HCEC 1CT (cell line): ENCODE measurements at places on chromosomes 3 and 15.
A peak's percentile ranks its signal among the peaks of the same experiment; 100 is the strongest.

- DNase-seq: peak; percentile 36
These were observed 75.7 kb downstream of the ITGB5 start for GRCh38 chr3:124811436-124811835.

DNA sequence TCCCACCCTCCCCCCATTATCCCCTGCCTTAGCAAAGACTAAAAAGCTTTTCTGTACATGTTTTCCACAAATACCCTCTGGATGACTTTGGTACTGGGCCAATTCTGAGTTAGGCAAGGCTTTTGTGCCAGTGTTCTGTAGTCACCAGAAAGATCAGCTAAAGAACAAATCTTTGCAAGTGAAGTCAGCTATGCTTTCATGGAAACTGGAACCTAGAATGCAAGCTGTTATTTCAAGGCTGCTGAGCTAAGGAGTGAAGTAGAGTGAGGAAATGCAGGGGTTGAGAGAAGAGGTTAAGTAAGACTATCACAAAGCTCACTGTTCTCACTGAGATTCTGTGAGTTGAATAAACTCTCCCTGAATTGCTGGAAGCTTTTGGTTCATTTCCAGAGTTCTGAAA, 107.8 kb upstream of the CNTN3 start:
- no peak for DNase-seq

DNA sequence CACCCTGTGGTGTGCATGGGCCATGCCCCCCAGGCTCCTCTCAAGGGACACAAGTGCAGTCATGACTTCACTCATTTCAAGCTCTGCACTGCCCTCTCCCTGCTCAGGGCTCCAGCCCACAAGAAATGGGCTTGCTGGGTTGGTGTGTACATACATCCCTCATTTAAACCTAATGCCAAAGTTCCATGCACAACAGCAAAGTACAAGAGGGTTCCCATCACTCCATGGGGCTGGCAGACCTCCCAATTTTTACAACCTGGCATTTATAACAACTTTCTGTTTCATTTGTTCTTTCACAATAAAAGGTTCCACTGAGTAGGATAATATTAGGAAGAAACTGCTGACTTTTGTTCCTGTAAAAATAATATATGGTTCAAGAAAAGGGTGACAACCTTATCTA, 54.3 kb downstream of the HERC2 start:
- no peak for DNase-seq

DNA sequence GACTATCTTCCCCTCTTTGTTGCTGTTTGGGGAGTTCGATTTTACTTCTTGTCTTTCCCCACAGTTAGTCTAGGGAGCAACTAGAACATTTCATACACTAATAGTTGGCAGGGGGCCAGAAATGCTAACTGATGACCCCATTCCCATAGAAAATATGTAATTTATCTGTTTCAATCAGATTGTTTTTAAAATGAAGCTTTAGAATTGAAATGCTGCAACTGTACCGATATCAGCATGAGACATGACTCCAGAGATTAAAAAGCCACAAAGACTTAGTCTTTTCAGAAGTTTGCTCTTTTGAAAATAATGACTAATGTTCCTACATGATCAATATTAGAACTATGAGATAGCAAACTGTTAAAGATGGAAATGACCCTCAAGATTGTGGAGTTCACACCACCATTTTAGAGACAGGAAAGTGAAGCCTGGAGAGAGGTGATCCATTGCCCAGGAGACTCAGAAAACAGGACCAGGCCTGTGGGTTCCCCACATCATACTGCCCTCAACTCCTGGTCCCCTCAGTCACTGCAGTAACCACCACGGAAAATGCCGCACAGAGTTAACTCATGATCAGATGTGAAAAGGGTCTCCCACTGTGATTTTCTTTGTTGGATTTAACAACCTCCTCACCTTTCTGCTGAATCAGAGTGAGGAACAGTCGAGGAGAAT, 130.3 kb downstream of the CHDH start:
- DNase-seq: no peak

DNA sequence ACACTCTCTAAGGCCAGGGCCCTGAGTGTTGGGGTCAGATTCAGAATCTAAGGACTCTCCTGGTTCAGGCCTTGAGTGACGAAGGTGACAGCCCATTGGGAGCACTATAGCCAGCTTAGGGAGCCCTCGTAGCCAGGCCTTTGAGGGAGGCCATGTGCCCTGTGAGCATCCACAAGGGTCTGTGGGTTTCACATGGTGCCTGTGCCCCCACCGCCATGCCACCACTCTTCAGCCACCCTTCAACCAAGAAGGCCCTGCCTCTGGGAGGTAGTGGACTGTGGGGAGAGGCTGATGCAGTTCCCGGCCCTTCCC, 37.5 kb downstream of the TSPAN3 start:
- no peak for DNase-seq

DNA sequence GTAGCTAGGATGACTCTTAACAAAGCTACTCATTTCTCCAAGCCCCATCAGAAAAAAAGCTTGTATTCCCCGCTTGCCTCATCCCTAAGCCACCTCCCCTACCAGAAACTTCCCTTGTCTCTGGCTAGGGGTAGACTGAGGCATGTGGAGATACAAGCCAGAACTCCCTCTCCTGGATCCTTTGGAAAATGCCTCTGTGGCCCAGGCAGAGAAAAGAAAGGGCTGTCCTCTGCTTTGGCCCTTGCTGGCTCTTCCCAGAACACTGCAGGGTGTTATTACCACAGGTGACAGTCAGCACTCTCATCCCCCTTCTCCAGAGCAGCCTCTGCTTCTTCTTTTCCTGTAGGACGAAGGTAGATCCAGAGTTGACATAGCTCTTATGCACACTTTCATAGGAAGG, 15.2 kb downstream of the RMDN3 start:
- no peak for DNase-seq

DNA sequence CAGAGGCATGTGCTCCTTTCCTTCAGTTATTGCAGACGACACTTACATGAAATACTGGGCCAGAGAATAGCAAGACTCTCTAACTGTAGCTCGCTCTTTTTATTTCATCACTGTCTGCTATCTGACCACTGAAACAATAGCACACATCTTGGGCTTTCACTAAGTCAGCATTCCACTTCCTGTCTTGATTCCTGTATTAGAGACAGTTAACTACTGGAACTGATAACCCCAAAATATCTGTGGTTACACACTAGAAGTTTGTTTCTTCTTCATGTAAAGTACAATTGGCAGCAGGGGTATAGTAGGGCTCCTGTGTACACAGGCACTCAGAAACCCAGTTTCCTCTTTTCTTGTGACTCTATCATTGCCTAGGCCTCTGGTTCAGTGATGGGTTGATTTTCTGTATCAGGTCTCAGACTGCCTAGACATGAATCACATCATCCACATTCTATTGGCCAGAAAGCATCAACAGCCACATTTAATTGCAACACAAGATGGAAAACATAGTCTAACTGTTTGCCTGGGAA, 230.2 kb upstream of the CD96 start:
- DNase-seq: no peak

GRCh38 chr15:78542647-78543046, 2.4 kb downstream of the PSMA4 start:
- DNase-seq: no peak

- DNase-seq: no peak
These were observed 146.9 kb upstream of the SEMA6D start for GRCh38 chr15:47570451-47570850.

DNA sequence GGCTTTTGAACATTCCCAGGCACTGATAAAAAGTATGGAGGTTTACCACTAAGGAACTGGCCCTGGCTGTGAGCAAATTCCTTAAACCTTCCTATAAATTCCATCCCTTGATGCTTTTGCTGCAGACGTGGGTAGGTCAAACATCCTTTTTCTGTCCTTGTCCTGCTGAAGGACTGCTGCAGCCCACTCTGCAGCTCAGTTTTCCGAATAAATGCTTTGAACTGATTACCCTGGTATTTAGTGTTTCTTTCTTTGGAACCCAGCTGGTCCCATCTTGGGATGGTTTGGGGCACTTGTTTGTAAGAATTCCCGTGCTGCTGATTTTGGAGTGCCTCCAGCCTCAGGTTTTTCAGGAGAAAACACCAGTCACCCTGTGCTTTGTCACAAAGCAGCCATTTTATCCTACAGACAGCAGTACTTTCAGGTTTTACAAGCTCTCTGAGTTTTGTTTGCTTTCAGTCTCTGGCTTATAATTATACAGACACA, 815.9 kb downstream of the VGLL3 start:
- DNase-seq: no peak

GRCh38 chr15:73654659-73655058, 21.5 kb upstream of the NPTN start:
- DNase-seq: no peak

GRCh38 chr15:52052066-52052935, 33.3 kb downstream of the MAPK6 start:
- DNase-seq: no peak

GRCh38 chr3:66803206-66803605, 194.9 kb upstream of the KBTBD8 start:
- no peak for DNase-seq

GRCh38 chr3:97949743-97950142, 22.5 kb downstream of the RIOX2 start:
- DNase-seq: no peak

- DNase-seq: no peak
These were observed 161.6 kb upstream of the WNT5A start for GRCh38 chr3:55648591-55649318.
